ENCODE measurements at places on chromosomes 2 and 18. TPM values are rescaled to one million over a fixed set of nuclear protein-coding genes. Genes with fewer than 3 reads are reported as not detected.

Gene PSMA8
- 1.4 TPM for total RNA-seq

Gene ZSWIM2
- total RNA-seq = not detected

Gene HADHA
- 122 TPM for total RNA-seq

Gene SCN7A
- not detected for total RNA-seq

Gene IGFBP5
- total RNA-seq = not detected

Gene RND3
- total RNA-seq = not detected

Gene C2orf80
- not detected for total RNA-seq

Measured in CD8-positive, alpha-beta memory T cell (primary cell).